ENCODE measurements at places on chromosomes 7 and 10.

DNA sequence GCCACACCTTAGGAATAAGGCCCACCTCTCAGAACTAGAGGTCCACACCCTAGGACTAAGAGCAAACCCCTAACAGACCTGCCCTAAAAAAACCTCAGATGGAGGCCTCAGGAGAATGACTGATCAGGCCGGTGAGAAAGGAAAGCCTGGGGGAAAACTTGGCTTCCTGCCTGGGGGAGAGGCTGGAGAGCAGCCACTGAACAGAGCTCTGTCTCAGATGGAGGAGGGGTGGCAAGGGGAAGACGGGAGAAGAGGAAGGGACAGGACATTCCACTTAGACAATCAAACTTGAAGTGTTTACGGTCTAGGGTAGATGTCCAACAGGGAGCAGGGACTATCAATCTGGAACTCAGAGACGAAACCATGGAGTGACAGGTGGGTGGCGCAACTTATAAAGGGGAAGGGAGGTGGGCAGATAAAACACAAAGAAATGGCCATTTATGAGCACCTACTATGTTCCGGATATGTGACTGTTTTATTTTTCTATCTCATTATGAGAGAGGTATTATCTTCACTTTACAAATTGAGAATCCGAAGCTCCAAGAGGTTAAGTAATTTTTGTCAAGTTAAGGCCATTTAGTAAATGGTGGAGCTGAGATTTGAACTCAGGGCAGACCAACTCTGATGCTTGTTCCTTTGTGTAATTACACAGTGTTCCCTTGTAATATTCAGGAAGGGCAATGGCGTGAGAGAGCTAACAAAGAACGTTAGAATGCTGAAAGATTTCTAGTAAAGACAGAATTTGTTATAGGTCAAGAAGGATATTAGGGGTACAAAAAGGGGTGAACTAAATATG lies 82.6 kb downstream of the DNMBP start:
- DNase-seq = no peak

- DNase-seq = no peak
These were observed 186.0 kb upstream of the MKI67 start for GRCh38 chr10:128312250-128312649.

DNA sequence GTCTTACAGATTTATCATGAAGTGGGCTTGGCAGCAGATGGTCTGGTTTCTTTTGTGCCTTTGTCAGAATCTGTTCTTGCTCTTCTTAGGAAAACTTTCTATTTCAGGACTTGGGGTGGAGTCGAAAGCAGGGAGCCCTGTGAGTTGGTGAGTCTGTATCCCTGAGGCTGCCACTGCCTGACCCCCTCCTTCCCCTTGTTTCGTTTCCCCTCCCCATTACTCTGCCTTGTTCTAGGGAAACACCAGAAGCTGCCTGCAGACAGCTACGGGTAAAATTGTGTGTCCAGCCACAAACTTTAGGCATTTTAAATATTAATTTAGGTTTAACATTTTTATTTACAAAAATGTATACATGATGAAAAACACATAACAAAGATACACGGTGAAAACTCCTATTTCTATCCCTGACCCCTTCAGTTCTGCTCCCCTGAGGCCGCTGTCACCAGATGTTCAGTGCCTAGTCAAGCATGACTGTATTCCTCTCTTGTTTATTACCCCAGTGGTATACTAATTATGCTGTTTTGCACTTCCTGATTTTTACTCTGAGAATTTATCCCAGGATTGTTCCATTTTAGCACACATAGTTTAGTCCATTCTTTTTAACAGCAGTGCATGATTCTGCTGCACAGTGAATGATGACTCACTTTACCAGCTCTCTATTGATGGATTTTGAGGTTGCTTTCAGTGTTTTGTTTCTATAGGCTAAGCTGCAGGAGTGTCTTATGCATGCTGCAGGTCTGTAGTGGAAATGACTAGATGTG lies 9.1 kb downstream of the TSPAN14 start:
- no peak for DNase-seq

GRCh38 chr7:29464753-29465152 lies 98.9 kb upstream of the PRR15 start:
- no peak for DNase-seq

GRCh38 chr7:158735935-158736334 lies 31.3 kb upstream of the NCAPG2 start:
- DNase-seq = no peak

- no peak for DNase-seq
These were observed 16.7 kb downstream of the SEMA3A start for GRCh38 chr7:84177758-84178412.

DNA sequence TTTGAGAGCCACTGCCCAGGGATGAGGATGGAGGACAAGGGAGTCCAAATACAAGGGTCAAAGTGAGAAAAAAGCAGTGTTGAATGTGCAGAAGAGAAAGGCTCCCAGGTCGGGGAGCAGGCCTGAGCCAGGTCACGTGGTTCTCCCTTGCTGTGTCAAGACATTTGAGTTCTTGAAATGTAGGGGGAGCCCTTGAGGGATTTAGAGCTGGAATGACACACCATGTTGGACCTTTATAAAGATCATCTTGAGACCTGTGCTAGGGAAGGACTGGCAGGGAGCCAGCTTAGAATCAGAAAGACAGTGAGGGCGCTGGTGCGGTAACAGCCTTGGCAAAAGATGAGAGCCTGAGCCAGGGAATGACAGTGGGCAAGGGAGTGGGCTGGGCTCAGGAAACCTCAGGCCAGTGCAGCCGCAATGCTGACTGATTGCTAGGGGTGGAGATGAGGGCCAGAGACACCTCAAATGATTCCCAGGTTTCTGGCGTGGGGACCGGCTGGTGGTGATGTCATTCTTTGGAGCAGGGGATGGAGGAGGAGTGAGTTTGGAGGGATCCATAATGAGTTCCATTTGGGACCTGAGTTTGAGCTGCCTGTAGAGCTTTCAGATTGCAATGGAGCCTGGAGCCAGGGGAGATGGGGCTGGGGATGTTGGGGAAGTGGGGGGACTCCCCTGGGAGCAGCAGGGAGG lies 120.1 kb downstream of the PTPN20 start:
- no peak for DNase-seq

DNA sequence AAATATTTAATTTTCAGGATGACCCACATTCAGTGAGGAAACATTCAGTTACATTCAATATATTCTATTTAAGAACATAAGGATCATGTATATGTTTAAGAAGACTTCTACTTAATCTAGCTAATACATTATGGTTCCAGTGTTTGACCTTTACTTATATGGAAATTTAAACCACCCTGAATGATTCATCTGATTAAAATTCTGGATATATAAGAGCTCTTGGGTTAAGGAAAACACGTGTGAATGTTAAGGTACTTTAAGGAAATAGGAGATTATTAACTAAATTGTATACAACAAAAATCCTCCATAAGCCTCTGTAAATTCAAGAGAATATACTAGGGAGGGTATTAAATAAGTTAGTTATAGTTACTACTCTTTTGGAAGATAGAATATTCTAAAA lies 40.9 kb downstream of the HDAC9 start:
- DNase-seq = no peak

DNA sequence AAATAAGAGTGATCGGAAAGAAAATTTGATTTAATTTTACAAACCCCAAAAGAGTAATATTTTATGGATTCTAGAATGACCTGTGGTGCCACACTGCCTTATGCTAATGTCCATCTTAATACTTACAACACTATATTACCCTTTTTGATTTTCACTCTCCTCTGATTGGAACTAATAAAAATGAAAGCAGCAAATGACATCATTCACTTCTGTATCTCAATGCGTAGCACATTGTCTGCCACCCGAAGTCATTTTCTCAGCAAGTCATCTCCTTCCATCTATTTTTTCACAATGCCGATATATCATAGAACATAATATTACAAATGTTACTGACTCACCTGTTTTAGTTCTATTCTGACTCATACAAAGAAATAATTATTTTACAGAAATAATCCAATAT lies 127.5 kb upstream of the PCLO start:
- DNase-seq = no peak

DNA sequence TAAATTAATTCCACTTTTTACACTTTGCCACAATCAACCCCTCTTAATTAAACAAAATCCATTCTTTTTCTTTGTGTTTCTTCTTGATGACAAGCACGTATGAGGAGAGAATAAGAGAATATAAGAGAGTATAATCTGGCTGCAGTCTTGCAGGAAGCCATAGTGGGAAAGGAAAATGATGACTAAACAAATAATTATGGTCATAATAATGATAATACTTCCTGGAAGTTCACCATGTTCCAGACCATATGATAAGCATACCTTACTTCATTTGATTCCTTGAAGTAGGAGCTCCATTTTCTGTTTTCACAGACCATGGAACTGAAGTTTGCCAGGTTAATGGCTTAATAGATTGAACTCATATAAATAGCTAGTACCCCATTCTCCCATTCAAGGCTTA lies 237.8 kb downstream of the SEMA3D start:
- DNase-seq = no peak

- no peak for DNase-seq
These were observed 52.4 kb downstream of the ZNF365 start for GRCh38 chr10:62426600-62426999.

DNA sequence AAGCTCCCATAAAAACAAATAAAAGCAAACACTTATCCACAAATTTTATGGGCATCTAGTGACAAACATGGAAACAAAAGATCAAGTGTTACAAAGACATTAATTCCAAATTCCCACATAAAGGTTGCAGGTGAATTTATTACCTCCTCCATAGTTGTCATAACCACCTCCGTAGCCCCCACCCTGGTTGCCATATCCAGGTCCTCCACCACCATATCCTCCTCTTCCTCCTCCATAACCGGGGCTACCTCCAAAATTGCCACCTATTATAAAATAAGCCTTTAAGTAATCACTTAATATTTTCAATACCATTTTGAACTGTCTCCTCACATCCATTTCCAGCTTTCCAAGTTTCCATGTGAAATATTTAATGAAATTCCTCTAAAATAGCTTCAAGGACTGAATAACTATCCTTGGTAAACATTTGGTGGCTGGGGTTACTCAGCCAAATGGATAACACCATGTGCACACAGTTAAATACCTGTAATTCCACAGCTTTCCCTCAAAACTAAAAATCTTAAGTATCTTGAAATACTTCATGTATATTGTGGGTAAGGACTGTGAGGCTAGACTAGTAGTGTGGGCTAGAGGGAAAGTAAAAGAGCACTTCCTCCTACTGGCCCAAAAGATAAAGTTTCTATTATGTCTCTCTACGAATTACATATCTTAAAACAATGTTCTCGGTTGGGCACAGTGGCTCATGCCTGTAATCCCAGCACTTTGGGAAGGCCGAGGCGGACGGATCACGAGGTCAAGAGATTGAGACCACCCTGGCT lies 6.9 kb downstream of the HNRNPA2B1 start:
- DNase-seq = no peak
